Activated CD8-positive, alpha-beta T cell treated with anti-CD3 and anti-CD28 coated beads, Interleukin-2, amount 10 ng/mL, durations not matched to agents 7 days and 5 days (primary cell): ENCODE measurements at places on chromosomes 2 and 18. TPM values are rescaled to one million over a fixed set of nuclear protein-coding genes. Genes with fewer than 3 reads are reported as not detected.

Gene ABCG5
- total RNA-seq, result not detected

Gene BCL11A
- total RNA-seq, result 0.03 TPM

Gene SLC9A4
- 0.08 TPM for total RNA-seq

Gene C2orf80
- not detected for total RNA-seq

Gene CAPG
- 288 TPM for total RNA-seq

Gene IL1A
- not detected for total RNA-seq

Gene TOGARAM2
- total RNA-seq, result 10.0 TPM

Gene ACVR2A
- 1.4 TPM for total RNA-seq

Gene HDLBP
- 187 TPM for total RNA-seq

Gene TXNDC2
- not detected for total RNA-seq

Gene C1QL2
- total RNA-seq, result not detected

Gene PLEKHA3
- total RNA-seq, result 22.3 TPM

Gene SALL3
- not detected for total RNA-seq

Gene DYNAP
- not detected for total RNA-seq

Gene ZNF892
- total RNA-seq, result 3.9 TPM

Gene CREG2
- not detected for total RNA-seq

Gene CARF
- 8.5 TPM for total RNA-seq

Gene KLHL14
- not detected for total RNA-seq

Gene ICOS
- total RNA-seq, result 31.1 TPM

Gene VSNL1
- total RNA-seq, result not detected

Gene GKN2
- total RNA-seq, result not detected

Gene MOGAT1
- not detected for total RNA-seq

Gene ELOA2
- total RNA-seq, result not detected

Gene EML6
- total RNA-seq, result 0.78 TPM

Gene ASTL
- total RNA-seq, result not detected

Gene COPS7B
- 47.5 TPM for total RNA-seq

Gene ZEB2
- 4.0 TPM for total RNA-seq

Gene IL1RN
- not detected for total RNA-seq

Gene VAPA
- 142 TPM for total RNA-seq

Gene SP140L
- total RNA-seq, result 96.2 TPM

Gene ACMSD
- total RNA-seq, result not detected

Gene ACVR1C
- total RNA-seq, result 0.73 TPM

Gene FAM124B
- 0.21 TPM for total RNA-seq

Gene ATP8B1
- total RNA-seq, result 0.16 TPM

Gene KRTCAP3
- total RNA-seq, result 5.6 TPM

Gene DAW1
- not detected for total RNA-seq

Gene CD8A
- 675 TPM for total RNA-seq

Gene SH2D6
- total RNA-seq, result 0.61 TPM

Gene HDHD2
- 38.3 TPM for total RNA-seq

Gene CROCC2
- not detected for total RNA-seq

Gene PECR
- total RNA-seq, result 30.3 TPM

Gene DYNC2LI1
- total RNA-seq, result 3.2 TPM

Gene HAT1
- total RNA-seq, result 77.3 TPM

Gene MEIS1
- total RNA-seq, result not detected

Gene DSEL
- 0.08 TPM for total RNA-seq
